ENCODE measurements at places on chromosomes 11 and 22.

- DNase-seq, result no peak
Observed at GRCh38 chr11:70290361-70291065, 20.0 kb downstream of the PPFIA1 start.

DNA sequence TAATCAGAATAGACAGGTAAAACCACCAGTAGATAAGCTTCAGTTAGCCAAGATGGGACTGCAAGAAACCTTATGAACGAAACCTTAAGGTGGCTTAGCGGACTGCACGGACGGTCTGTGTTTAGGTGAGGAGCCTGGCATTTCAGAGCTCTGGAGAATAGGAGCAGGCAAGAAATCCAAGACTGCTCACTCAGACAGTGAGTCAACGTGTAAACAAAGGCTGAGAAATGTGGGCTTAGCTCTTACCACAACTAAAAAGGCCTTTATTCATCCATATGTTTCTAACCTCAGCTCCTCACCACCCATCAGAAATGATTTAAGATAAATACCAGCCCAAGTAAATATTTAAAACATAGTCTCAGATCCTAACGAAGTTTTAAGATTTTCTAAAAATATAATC lies 657.7 kb downstream of the OPCML start:
- no peak for DNase-seq

GRCh38 chr11:16973338-16973964 lies 40.8 kb downstream of the PLEKHA7 start:
- DNase-seq, result no peak

- DNase-seq, result peak; percentile 92
Observed at GRCh38 chr11:3057069-3057963, at the start of gene CARS1. Gene CARS1, minus strand, starts transcription at chr11:3057423. Its CDS starts 56 bp downstream, at chr11:3057367.

DNA sequence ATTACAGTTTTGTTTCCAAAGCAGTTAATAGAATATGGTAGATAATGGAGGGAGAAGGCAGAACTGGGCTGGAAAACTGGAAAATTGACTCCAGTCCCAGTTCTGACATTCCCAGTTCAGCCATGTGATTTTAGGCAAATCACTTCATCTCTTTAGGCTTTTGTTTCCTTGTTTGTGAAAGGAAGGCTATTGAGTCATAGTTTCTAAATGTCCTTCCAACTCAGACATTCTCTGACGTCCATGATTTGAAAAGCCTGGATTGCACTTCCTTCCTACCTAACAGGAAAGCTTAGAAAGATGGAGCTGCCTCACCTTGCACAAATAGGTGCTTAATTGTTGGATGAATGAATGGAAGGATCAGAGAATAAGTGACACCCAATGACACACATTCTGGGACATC lies 19.8 kb upstream of the GALNT18 start:
- DNase-seq, result no peak
